CD4-positive, alpha-beta memory T cell (primary cell): ENCODE measurements at places on chromosomes 5 and 9.

GRCh38 chr9:14452539-14452938 lies 138.6 kb upstream of the NFIB start:
- no peak for DNase-seq

DNA sequence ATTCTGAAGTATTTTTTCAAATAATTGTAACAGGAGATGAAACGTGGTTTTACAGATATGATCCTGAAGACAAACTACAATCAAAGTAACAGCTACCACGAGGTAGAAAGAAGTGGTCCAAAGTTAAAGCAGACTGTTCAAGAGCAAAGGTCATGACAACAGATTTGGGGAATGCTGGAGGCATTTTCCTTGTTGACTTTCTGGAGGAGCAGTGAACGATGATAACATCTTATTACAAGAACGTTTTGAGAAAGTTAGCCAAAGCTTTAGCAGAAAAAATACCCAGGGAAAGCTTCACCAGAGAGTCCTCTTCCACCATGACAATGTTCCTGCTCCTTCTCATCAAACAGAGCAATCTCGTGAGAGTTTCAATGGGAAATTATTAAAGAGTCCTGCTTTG lies 145.4 kb upstream of the NREP start:
- no peak for DNase-seq

DNA sequence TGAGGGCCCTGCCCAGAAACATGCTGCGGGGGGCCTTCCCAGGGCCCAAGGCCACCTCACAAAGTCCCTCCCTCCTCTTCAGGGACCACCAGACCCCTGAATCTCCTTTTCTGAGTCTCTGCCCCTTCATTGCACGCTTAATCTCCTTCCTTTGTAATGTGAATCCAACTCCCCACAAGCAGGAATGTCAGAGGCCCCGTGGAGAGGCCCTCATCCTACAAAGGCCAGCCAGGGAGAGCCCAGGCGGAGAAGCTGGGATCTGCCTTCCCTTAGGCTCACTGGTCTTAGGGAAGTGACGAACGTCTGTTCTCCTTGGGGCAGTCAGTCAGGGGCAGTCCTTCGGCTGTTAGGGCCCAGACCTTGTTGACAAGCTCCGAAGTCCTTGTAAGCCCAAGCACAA lies 2.3 kb downstream of the SMIM33 start:
- DNase-seq = no peak

- no peak for DNase-seq
Measured at GRCh38 chr5:158943057-158943456, 156.7 kb downstream of the EBF1 start.

DNA sequence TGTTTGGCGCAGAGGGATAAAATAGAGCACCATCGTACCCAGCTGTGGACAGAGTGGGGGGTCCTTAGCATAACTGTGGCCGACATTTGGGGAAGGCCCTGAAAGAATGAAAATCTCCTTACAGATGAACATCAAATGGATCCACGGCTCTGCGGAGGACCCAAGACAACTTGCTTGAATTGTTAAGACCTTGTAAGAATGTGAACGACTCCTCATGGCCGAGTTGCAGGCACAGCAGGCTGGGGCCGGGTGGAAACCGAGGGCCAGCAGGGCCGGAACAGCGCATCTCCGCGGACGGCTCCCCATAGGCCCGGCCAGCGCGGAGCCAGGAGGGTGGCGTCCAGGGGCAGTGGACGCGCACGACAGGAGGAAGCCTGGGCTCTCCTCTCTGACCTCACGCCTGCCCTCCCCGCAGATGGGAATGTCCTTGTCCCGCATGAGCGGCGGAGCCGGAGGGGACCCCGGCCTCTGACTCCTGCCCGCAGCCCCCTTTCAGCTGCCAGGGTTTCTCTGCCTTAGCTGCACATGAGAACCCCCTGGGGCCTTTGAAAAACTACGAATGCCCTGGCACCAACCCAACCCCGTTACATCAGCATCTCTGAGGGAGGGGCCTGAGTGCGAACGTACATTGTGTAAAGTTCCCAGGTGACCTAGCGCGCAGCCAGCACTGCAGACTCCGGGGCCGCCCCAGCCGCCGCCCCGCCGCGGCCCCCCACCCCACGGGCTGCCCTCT lies 36.2 kb upstream of the PTCH1 start:
- DNase-seq = no peak

- no peak for DNase-seq
Measured at GRCh38 chr5:7794823-7795222, 56.1 kb downstream of the CFAP90 start.

DNA sequence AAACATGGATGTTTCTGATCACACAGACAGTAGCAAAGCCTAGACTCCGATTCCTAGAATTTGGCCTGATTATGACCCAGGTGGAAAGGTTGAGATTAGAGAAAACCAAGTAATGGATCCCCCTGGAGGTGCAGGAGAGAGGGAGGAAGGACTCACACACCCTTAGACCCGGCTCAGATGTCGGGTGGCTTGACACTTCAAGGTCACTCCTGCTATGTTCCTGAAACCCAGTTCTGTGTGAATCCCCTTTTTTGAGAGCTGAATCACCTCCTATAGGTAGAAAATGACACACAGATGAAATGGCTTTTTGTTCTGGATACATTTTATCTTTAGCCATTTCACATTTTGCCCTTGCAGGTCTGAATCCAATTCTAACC lies 192.8 kb downstream of the ARRDC3 start:
- no peak for DNase-seq

GRCh38 chr5:177557041-177557647 lies 2.8 kb upstream of the FAM193B start:
- DNase-seq = peak; percentile 37

DNA sequence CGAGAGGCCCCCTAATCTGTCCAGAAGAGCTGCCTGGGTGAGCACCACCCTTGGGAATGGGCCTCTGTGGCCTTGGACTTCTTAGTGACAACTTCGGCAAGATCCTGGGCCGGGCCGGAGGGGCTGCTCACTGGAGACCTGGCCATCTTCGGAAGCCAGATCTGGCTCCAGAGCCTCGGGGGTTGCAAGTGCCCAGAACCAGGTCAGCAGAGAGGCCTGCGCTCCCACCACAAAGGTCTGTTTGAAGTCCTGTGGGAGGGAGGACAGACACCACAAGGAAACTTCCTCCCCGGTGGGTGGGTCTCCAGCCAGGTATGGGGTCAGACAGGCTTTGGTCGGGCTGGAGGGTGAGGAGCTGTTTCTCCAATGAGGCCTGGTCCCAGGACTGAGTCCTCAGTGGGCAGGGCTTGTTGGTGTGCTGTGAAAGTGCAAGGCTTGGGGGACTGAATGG lies 86.1 kb downstream of the DAB2IP start:
- DNase-seq = no peak

DNA sequence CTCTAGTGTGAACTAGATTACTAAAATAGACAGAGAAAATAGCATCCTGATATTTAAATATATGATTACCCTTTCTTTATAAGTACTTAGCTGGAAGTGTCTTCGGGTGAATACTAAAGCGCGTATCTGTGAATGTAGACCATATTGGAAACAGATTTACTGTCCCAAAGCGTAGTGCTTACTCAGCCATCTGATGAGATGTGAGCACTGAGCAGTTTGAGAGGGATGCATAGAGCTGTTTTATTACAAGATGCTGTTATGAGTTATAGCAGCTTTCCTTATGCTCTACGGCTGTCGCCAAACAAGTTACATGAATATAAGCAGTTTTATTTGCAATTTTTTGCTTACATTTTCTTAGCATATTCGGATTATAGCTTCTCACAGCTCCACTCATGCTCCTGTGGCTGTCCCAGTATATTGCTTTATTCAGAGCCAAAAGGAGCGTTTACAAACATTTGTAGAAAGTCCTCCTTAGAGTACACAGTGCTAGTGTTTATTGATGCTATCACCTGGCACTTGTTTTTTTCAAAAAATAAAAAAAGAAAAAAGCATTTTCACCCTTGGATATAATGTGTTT lies 981.4 kb upstream of the WWC1 start:
- no peak for DNase-seq
